ENCODE measurements at places on chromosomes 16 and 17.

DNA sequence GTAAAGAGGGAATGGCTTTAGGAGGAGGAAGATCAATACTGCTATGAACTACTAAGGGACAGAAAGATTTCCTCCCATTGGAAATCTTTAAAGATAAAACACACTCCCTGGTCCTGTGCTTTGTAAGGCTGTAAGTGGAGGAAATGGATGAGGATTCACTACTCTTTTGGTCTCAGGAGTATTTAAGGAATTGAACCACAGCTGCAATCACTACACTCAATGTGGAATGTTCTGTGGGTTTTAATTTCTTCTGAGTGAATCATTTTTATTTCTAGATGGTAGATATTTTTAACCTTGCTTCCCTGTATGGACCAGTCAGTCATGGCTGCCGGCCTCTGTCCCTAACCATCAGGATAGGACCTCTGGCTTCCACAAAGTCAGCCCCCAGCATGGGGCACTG is 65.6 kb downstream of the SDR42E1 start:
- DNase-seq: peak; percentile 10

DNA sequence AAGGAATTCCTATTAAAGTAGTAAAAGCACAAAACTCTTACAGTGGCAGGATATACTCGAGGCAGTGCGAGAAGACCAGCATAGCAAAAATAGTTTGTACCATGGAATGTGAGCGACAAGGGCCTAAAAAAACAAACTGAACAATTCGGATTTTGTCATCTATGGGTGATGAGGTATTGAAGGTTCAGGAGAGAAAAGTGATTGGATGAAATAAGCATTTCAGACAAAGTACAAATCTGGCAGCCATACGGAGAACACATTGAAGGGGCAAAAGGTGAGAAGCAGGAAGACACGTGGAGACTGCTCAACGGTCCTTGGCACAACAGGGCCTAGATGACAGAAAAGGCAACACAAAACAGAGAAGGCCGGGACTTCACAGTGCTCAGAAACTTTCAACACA is 22.5 kb downstream of the MYH10 start:
- DNase-seq: no peak

DNA sequence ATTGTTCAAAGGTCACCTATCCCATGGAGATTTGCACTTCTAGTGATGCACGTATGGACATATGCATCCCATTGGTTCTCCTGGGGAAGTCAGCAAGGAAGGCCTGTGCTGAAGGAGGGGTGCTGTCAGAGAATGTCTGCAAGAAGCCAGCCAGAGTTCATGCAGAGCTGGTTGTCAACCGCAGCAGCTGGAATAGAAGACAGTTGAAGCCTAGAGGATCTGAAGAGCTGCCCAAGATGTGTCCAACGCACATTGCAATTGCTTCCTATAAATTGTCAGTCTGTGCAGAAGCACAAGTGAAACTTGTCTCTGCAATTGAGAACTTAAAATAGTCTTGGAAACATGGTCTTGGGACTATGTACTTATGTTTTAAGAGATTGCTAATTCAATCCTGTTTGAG is 82.1 kb upstream of the CNTNAP4 start:
- no peak for DNase-seq

DNA sequence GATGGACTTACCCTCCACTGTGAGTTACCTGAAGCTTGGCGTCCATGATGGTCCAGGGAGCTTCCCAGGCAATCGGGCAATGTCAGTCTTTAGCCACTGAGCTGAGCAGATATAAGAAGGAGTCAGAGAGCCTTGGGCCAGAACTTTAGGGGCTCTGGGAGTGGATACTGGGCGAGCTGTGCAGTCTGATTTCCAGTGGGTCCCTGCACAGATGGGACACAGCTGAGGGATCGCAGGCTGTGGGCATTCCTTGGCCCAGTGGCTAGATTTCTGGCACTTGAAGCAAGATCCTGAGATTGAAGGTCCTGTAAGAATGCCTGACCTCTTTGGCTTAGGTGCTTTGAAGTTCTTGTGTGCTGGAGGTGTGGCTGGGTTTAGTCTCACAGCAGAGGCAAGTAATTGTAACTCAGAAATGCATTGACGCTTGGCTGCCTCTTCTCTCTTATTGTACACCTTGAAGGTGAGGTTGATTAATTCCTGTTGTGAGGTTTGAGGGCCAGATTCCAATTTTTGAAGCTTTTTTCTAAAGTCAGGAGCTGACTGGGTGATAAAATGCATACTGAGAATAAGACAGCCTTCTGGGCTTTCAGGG is 2283.8 kb downstream of the TP53TG3F start:
- DNase-seq: no peak

DNA sequence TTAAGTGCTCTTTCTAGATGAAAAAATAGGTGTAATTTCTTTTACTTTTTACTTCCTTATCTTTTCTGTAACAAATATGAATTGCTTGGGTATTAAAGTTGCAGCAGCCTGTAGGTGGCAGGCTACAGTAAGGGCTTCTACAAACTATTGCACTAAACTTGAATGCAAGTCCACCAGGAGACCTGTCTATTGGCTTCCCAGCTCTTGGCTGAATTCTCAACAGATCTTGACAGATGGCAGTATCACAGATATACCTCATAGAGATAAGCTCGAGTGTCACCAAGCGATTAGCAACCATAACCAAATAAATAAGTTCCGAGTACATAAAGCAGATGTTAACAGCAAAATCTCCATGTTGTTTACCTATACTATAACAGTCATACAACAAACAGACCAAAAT is 5.9 kb downstream of the BBS2 start:
- peak; percentile 46 for DNase-seq

GRCh38 chr16:10745841-10746240 is 2.2 kb downstream of the NUBP1 start:
- DNase-seq: no peak

- DNase-seq: no peak
Observed at GRCh38 chr17:73549841-73550430, 94.3 kb downstream of the SDK2 start.

DNA sequence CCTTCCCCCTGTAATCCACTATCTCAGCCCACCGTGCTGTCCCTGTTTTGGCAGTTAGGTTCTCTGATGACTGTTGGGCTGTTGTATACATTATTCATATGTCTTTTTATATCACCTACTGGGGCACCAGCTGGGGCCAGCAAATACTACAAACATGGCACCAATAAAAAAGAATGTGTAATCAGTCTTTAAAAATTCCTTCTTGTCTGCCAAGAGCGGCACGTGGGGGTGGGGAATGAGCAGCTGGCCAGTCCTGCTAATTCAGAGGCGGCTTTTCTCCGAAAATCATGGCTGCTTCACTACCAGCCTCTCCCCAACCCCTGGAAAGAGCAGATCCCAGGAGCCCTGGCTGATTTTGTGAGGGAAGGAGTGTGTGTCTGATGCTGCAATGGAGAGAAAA is 77.7 kb upstream of the EEF2KMT start:
- no peak for DNase-seq

- no peak for DNase-seq
Observed at GRCh38 chr16:724188-725040, 1.8 kb downstream of the CCDC78 start.

GRCh38 chr16:50326835-50327465 is 41.8 kb downstream of the BRD7 start:
- DNase-seq: no peak

DNA sequence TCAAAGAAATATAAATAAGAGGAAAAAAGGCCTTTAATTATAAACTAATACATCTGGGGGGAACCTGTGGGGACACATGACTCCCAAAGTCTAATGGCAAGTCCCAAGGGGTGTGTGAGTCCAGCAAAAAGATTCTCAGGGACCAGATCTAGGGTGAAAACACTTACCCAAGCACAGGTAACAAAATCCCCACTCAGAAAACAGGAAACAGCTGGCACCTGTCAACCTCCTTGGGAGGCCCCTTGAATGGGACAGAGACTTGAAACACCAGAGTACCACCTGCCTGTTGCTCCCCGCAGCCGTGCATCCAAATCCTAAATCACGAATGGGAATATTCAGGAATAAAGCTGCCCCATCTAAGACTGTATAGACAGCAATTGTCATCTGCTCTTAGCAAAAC is 461.2 kb upstream of the CDH5 start:
- DNase-seq: no peak

- no peak for DNase-seq
Observed at GRCh38 chr16:66144641-66145040, 221.8 kb upstream of the CDH5 start.

GRCh38 chr17:39243155-39243554 is 17.4 kb upstream of the STAC2 start:
- DNase-seq: no peak

DNA sequence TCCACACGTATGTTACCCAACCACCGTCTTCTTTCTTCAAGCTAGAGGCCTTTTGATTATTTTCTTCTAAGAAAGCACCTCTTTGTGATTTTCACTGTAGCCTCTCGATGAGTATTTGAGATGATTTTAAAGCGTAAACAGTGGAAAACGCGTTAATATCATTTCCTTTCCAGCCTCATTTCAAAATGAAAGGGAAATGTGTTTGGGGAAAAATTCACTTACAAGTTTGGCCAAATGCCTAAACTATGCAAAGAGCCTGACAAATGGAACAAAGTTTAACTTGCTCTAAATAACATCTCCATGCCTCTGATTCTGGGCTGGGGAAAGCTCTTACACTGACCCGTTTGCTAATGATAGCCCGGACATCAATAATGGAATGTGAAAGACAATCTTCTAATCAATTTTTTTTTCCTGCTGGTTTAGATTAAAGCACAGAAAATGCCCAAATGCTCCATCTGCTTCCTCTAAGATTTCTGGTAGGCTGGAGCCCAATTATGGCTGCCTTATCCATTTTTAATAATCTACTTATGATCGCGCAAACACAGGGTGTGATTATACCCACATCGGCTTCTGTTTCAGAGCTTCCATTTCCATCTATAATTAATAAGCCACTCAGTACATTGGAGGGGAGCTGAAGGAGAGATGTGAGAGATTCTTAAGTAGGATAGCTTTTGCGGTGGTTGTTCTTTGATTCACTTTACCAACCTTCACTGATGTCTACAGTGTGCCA is 43.5 kb downstream of the HS3ST2 start:
- no peak for DNase-seq

DNA sequence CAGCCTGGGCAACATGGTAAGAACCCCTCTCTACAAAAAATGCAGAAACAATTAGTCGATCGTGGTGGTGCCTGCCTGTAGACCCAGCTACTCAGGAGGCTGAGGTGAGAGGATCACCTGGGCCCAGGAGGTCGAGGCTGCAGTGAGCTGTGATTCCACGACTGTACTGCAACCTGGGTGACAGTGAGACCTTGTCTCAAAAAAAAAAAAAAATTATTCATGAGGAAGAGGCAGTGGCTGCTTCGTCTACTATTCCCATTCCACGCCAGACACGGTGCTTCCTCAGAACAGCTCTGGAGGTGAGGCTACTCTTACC is 52.2 kb upstream of the GSE1 start:
- no peak for DNase-seq

GRCh38 chr16:76857402-76857801 is 333.6 kb upstream of the MON1B start:
- no peak for DNase-seq

DNA sequence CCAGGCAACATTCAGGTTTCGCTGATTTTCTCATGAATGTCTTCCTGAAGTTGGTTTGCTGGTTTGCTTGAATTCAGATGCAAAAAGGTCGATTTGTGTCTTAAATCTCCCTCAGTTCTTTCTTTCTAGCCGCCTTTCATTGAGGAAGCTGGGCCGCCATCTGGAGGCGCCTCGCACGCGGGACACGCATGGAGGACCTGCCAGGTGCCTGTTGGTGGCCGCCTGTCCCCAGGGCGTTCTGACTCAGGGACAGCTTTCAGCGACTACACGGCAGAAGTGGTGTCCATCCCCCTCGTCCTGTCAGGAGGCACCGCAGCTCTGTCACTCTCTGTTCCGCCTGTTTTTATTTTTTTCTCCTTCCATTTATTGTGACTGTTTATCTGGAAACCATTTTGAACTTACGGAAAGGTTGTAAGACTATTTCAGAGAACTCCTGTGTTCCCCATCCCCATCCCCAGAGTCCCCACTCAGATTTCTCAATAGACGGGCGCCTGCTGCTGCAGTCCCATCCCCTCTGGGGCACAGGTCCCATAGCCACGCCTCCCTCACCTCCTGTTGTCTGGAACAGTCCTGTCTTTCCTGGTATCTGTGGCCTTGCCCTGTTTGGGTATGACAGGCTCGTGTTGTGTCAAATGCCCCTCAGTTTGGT is 33.2 kb downstream of the COX4I1 start:
- DNase-seq: no peak

GRCh38 chr17:66275651-66276050 is 26.8 kb upstream of the PRKCA start:
- peak; percentile 73 for DNase-seq

DNA sequence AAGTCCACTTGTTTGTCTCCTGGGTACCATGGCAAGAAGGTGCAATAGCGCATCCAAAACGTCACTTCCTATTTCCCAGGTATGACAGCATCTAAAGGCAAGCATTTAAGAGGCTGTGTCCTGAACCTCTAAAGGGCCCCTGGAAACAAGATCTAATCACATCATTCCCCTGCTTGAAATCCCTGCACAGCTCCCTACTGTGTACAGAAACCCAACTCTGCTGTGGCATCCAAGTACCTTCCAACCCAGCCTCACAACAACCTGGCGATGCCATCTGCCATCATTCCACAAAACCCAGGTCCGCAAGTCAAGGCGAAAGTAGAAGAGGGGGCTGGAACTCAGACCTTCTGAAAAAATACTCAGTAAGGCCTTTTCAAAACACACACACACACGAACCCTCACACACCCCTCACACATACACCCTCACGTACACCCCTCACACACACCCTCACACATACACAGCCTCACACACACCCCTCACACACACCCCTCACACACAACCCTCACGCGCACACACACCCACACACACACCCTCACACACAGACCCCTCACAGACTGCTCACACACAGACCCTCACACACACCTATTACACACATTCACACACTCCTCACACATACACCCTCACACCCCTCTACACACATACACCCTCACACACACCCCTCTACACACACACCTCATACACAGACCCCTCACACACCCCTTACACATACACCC is 24.5 kb downstream of the C17orf67 start:
- DNase-seq: no peak

- DNase-seq: no peak
Observed at GRCh38 chr16:52573365-52574299, 26.7 kb upstream of the TOX3 start.

DNA sequence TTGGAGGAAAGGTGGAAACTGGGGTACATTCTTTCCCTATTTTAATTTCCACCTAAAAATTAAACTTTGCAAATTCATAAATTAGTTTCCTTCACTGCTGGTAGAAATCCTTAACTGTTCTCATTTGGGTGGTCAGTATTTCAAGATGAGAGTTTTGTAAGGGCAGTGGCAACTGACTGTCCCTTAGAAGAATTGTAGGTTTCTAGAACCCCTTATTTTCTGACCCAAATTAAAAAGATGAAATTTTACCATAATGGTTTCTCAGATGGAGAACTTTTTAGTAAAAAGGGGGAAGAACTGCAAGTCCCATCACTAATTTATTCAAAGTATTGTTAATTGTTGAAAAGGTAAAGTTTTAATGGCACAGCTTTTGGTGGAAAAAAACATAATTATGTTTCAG is 5.6 kb downstream of the IGF2BP1 start:
- DNase-seq: no peak

GRCh38 chr17:64739316-64740058 is 77.4 kb upstream of the SMURF2 start:
- no peak for DNase-seq

GRCh38 chr16:21341101-21341500 is 63.0 kb upstream of the CRYM start:
- no peak for DNase-seq

All from AG09309 (cell line).